ENCODE measurements at places on chromosomes 1 and 21.

DNA sequence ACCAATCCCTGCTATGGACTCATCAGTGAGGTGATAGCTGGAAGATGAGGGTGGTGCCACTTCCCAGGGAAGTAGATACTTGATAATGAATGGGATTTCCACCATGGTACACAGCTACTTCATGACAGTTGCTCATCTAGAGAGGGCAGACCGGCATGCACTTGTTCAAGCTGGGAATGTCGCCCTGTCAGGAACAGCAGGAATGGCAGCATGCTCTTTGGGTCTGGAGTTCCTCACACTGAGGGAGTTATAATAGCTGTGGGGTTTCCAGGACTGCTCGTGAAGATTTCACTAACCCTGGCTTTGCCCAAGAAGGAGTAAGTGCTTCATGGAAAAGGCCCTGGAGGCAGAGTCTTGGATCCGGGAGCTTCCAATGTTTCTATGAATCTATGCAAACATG, 129.2 kb downstream of the PSMG1 start:
- DNase-seq, result no peak

DNA sequence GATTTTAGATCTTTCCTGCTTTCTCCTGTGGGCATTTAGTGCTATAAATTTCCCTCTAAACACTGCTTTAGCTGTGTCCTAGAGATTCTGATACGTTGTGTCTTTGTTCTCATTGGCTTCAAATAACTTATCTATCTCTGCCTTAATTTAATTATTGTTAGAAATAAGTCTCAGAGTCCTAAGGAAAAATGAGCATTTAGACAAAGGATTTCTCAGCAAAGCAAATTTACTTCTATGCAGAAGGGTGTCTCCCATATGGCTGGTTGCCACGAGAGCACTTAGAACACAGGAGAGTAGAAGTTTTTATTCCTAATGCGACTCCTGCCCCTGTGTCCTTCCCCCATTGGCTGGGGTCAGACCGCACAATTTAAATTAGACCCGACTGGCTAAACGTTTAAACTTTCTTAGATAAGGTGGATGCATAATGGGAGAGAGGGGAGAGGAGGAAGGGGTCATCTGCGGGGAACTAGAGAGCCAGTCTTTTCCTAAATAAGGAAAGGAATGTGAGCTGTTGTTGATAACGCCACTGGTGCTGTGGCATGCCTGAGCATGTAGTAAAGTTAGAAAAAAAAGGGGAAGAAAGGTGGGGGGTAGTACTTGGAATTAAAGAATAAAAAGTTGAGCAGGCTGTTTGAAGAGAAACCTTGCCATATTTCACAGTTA, 170.2 kb downstream of the DYRK1A start:
- no peak for DNase-seq

GRCh38 chr1:57160594-57160993, 194.8 kb upstream of the C8B start:
- no peak for DNase-seq

DNA sequence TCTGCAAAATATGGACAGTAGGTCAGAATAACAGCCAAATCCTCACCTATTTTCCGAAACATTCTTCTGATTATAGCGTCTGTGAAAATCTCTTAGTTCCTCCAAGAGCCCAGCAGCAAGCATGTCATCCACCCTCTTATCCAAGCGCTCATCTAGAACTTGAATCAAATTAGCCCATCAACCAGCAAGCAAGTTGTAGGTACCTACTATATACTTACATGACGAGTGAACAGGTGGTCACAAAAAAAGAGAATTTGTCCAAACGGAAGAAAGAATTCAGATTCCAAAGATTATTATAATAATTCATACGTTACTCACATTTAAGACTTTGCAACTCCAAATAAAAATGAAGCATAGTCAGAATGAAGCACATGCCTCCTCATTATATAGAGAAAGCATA, 35.4 kb downstream of the TRIT1 start:
- DNase-seq, result no peak

DNA sequence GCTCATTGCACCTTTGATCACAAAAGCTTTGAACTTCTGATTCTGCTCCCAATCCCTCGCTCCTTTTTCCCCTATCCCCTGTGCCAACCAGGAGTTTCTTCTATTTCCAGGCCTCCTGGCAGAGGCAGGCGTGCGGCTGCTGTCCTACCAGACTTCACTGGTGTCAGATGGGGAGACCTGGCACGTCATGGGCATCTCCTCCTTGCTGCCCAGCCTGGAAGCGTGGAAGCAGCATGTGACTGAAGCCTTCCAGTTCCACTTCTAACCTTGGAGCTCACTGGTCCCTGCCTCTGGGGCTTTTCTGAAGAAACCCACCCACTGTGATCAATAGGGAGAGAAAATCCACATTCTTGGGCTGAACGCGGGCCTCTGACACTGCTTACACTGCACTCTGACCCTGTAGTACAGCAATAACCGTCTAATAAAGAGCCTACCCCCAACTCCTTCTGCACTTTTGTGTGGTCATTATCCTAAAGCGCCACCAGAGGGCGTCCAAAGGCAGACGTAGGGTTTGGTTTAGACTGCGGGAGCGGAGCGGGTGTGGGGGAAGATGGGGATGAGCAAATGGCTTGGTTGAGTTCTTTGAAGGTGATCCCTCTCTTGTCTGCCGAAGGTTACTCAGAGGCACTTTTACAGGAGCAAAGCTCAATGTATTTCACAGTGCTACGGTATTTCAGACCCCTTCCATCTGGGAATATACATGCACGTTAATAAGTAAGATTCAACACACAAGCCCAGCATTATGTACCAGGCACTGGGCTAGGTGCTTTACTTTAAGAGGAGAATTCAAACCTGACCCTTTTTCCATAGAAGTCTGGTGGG, 24.7 kb downstream of the HMGCS2 start:
- DNase-seq, result peak; percentile 86

DNA sequence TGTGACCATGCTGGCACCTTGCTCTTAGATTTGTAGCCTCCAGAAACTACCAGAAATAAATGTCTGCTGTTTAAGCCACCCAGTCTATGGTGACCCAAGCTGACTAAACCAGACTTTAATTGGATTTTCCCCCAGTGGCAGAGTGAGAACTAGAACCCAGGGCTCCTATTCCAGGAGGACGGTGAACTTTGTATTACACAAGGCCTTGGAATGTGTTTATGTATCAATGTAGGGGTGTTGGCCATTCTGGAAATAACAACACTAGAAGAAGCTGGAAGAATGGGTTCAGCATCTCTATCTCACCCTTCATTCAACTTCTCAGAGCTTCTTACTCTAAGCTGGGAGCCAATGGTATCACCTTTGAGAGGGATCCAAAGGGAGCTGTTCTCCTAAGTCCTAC, 37.0 kb downstream of the ARHGEF11 start:
- no peak for DNase-seq

DNA sequence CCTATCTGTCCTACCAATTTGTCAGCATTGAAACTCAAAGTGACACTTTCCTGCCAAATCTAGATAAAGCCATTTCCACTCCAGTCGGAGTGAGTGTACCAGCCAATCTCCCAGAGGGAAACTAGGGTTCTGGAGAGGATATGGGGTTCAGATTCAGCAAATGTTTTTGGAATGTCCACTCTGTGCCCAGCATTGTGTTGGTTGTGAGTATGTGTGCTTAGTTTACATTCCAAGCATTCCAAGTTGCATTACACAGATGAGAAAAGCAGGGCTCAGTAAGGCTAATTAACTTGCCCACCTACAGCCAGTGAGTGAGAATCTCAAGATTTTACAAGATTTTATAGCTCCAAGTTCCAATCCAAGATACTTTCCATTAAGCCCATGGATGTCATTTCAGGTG, 26.4 kb upstream of the RGS16 start:
- no peak for DNase-seq

GRCh38 chr1:6162773-6163172, 17.3 kb downstream of the CHD5 start:
- no peak for DNase-seq

GRCh38 chr21:42861311-42861847, 18.0 kb downstream of the WDR4 start:
- no peak for DNase-seq

- no peak for DNase-seq
Observed at GRCh38 chr1:229213797-229214196, 57.1 kb upstream of the RAB4A start.

DNA sequence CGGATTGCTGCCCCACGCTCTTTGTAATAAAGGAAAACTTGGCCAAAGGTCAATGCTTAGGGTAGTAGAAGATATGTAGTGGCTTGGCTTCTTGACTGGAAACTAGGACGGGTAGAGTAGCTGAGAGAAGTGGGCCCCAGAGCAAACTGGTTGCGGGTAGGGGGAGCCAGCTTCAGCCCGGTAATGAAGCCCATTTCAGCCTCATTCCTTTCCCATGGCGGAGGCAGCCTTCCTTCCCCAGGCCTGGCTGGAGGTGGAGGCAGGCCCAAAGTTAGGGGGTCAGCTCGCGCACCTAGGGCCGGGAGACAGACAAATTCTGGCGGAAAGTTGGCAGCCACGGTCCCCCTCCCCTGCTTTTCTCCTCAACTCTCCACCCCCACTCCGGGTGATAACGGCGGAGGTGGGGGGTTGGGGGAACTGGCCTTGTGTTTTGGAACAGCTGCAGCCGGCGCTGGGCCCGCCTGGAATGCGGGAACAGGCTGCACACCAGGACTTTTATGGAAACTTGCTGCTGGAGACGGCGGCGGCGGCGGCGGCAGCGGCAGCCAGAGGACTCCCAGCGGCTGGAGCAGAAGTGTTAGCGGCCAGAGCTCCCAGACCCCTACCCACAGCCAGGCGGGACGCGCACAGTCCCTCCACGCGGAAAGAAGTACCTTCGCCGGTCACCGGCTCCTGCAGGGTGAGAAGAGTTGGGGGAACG, at the start of gene NEXN:
Gene NEXN, plus strand, starts transcription at position 544 of the 700 bp plus-strand sequence. CDS start 27,483 bp downstream, outside the sequence.
- DNase-seq, result peak; percentile 84

DNA sequence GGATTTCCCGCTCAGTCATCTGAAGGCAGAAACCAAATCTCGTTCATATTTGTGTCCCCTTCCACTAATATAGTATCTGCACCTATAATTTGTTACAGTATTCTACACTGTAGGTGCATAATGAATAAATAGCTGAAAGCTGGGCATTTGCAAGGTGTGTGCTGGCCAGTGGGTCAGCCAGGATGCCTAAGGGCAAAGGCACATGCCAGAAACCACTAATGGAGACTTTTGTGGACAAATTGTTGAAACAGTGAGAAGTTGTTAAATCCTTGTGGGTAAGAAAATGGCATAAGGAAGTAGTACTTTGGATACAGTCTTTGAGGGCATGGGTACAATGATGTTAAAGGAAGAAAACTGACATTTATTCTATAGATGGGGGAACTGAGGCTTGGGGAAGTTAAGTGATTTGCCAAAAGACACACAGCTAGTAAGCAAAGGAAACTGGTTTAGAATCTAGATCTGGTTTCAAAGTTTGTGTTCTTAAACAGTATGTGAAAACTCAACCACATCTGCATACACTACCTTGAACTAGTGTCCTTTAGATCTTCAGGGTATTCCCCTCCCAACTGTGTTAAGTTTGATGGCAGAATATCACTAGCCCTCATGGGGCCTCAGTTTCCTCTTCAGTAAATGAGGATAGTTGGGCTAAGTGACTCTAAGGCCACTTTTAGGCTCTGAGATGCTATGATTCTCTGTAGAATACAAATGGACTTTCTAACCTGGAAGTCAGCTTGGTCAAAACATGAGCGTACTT, 26.5 kb upstream of the LRRC8C start:
- DNase-seq, result no peak

Measured in adipocyte (in vitro differentiated cells).